HT1080 (cell line): ENCODE measurements at places on chromosomes 1 and 21. TPM values are rescaled to one million over a fixed set of nuclear protein-coding genes. Genes with fewer than 3 reads are reported as not detected.

- DNase-seq = no peak
These were observed 56.0 kb downstream of the TBCE start for GRCh38 chr1:235423214-235423652.

The AUNIP gene
- total RNA-seq = 12.8 and 15.8 TPM in 2 replicates

DNA sequence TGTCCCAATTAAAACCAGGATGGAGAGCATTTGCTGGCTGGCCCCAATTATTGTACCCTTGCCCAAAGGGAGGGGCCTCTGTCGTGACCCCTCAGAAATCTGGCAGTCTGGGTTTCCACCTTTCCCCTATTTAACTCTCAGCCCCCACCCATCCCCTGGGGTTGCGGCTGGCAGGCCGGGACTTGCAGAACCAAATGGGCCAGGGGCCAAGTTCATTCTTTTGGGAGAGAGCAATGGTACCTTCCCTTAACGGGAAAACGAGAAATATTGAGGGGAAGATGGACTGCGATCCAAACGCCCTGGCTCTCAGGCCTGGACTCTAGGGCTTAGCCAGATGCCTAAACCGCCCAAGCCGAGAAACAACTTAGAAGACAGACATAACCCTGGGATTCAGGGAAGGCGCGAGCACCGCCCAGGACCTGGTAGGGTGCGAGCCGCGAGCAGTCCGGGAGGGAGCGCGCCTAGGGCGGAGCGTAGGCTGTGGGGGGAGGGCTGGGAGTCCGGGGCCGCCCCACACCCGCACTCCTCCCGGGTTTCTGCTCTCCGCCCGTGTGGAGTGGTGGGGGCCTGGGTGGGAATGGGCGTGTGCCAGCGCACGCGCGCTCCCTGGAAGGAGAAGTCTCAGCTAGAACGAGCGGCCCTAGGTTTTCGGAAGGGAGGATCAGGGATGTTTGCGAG lies at the start of gene SLC27A3:
Gene SLC27A3 (plus strand): TSS at position 628 of the 678 bp plus-strand sequence. CDS start 91 bp downstream, outside the sequence.
- no peak for DNase-seq

- peak; percentile 46 for DNase-seq
These were observed 947 bp upstream of the RIT1 start for GRCh38 chr1:155912056-155912536.

GRCh38 chr1:196544617-196545016 lies 63.6 kb downstream of the KCNT2 start:
- no peak for DNase-seq

The OR2T11 gene
- total RNA-seq = not detected in 2 replicates

DNA sequence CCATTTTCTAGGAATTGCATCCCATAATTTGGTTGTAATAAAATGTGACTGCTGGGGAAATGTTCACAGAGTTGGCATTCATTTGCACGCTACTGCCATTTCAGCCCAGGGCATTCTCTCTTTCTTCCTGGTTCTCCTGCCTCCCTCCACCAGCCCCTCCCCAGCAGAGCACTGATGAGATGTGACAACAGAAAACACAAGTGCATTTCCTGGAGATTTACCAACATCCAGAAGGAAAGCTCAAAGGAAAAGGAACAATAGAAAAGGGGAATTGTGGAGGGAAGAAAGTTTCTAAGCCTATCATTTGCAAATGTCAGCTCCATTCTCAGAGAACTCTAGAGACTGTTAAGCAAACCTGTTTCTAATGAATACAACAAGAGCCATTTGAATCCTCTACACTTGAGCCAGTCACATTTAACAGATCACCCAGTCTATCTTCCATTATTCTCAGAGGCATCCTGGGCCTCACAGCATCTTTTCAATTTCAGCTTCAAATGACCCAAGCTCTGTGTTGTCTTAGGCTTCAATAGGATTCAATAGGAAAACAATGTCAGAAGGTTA lies 395.6 kb upstream of the PBX1 start:
- DNase-seq = no peak

The TBX19 gene
- total RNA-seq = 0.21 TPM in 1 of 2 replicates, not detected in the other

The NUP210L gene
- total RNA-seq = 0.03 TPM in 1 of 2 replicates, not detected in the other

The FCRLA gene
- 0.84 and 1.5 TPM in 2 replicates for total RNA-seq

The CYP4Z1 gene
- total RNA-seq = not detected in 2 replicates

DNA sequence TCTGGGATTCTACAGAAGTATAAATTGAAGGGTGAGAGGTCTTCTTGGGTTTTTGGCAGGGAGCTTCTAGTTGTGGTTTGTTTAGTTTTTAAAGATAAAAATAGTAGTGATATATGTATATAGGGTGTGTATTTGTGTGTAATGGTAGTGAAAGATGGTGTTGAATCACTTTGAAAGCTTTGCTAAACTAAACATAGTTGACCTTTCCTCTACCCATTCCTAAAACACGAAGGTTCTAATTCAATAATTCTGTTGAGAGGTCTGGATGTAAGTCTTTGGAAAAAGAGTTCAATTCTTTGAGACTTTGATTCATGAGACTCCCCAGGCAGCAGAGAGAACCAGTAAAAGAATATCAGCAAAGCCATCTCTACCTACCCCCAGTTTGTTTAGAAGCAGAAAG lies 247.9 kb upstream of the DUSP10 start:
- DNase-seq = no peak

The PPIH gene
- 107 and 124 TPM in 2 replicates for total RNA-seq

- no peak for DNase-seq
These were observed 176.9 kb upstream of the PRMT6 start for GRCh38 chr1:106879538-106879937.

GRCh38 chr1:207913951-207914350 lies 3.0 kb upstream of the CD34 start:
- no peak for DNase-seq

DNA sequence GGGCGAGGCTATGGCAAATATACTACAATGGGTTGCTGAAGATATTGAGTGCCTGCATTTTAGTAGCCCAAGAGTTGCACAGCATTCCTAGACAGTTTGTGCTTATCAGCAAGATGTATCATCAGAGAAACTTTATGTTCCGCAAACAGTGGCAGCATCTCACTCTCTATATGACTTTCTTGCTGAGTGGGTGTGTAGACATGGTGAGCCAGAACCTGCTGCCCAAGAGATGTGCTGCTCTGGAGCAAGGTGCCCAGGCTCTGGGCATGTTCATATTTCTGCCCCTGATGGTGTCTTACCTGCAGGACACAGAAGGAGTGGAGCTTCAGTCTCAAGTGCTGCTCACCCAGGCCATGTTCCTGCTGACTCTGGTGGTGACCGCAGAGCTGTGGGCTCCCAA lies 8.2 kb upstream of the RGSL1 start:
- DNase-seq = no peak

- no peak for DNase-seq
These were observed 3.4 kb downstream of the S100A16 start for GRCh38 chr1:153609585-153609907.

- DNase-seq = no peak
These were observed 142.5 kb downstream of the CTH start for GRCh38 chr1:70553567-70553956.

The LAX1 gene
- 0.20 TPM in 1 of 2 replicates, not detected in the other for total RNA-seq

The VASH2 gene
- 0.42 and 0.43 TPM in 2 replicates for total RNA-seq

DNA sequence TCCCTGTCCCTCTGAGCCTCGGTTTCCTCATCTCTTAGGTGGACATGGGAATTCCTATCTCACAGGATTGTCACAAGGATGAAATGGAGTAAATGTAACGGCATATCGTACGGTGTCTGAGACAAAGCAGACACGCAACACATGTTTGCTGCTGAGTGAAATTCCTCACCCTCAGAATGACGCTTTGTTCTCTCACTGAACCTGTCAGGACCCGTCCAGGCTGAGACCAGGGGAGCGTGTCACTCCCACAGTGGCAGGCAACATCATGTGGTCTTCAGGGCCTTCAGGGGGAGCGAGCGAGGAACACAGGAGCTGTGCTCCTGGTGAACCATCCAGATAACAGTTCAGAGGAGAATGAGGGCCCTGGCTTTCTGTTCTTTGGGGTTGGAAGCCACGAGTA lies 74.2 kb downstream of the TOMM20 start:
- DNase-seq = no peak

GRCh38 chr1:206578068-206578977 lies 33.9 kb downstream of the EIF2D start:
- peak; percentile 25 for DNase-seq

DNA sequence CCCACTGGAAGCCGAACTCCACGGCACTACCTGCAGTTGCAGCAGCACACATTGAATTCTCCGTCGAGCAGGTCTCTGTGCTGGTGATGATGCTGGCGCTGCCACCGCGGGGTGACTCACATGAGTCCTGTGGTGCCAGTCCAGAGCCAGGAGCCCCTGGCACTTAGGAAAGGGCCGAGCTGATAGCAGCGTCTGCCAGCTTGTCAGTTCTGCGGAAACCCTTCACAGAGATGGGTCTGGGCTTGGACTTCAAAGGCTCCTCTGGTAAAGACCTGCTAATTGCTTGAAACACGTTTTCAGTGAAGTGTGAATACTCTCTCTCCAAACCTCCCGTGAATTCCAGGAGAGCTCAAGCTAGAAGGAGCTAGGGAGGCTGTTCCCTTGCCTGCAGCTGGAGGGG lies 92.2 kb downstream of the GRIK3 start:
- no peak for DNase-seq

The SGIP1 gene
- 0.08 TPM in 1 of 2 replicates, not detected in the other for total RNA-seq

The KCNK2 gene
- total RNA-seq = 4.7 and 5.0 TPM in 2 replicates

The VWA5B1 gene
- total RNA-seq = not detected in 2 replicates

- DNase-seq = no peak
These were observed 48.7 kb downstream of the TNN start for GRCh38 chr1:175116210-175116798.

DNA sequence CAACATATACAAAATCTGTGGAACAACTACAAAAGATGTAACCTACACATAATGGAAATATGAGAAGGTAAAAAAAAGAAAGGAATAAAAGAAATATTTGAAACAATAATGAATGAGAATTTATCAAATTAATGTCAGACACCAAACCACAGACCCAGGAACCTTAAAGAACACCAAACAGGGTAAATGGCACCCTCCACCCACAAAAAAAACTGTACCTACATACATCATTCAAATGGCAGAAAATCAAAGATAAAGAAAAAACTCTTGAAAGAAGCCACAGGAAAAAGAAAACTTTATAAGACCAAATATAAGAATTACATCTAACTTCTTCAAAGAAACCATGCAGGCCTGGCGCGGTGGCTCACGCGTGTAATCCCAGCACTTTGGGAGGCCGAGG lies 54.0 kb downstream of the IL12RB2 start:
- no peak for DNase-seq

The SPRR4 gene
- total RNA-seq = not detected in 2 replicates

GRCh38 chr1:195202241-195202640 lies 1406.0 kb downstream of the KCNT2 start:
- DNase-seq = no peak

DNA sequence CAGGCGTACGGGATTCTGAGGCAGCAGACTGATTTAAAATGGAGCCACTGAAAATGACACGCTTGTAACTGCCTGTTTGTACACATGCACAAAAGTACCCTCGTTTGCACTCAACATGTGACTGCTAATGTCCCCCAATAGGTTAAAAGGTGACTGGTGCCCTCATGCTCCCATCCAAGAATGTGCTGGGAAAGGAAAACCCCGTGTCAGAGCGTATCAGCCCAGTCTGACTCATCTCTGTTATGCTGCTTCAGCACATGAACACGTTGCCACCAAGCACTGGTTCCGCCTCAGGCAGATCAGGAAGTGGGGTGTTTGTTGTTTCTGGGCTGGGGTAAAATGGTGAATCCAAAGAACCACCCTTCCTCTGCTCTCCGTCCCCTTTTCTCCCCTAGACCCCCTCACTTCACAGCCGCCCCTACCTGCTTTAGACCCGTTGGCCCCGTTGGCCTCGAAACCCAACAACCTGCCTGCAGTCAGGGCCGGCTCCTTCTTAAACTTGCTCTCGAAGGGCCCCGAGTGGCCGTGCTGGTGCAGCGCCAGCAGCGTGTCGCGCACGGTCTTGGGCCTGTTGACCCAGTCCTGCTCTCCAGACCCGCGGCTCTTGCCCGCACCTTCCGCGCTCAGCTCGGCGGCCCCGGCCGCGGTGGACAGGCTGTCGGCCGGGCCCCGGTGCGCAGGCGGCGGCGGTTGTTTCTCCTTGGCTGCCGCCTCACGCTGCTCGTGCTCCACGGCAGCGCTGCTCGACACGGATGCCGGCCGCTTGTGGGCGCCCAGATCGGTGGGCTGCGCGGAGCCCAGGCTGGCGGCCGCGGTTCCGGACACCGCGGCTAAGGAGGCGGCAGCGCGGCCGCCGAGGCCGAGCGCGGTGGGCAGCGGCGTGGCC lies 1.7 kb downstream of the IRF2BP2 start:
- DNase-seq = peak; percentile 92

DNA sequence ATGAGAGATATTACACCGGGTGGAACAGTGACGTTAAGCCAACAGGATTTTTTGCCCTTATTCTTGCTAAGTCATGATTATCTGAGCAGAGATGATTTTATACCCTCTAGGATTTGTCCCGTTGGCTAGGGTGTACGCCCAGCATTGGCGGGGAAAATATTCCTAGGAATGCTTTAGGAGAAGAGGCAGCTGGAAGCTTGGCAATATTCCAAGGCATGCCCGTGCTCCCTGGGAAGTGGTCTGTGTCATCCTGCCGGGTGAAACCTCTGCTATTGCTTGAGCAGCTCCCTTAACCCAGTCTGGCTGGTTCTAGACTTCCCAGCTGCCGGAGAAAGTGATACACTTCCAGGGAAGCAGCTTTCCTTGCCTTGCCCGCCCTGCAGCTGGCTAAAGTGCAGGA lies 16.2 kb downstream of the CHRNB2 start:
- no peak for DNase-seq

DNA sequence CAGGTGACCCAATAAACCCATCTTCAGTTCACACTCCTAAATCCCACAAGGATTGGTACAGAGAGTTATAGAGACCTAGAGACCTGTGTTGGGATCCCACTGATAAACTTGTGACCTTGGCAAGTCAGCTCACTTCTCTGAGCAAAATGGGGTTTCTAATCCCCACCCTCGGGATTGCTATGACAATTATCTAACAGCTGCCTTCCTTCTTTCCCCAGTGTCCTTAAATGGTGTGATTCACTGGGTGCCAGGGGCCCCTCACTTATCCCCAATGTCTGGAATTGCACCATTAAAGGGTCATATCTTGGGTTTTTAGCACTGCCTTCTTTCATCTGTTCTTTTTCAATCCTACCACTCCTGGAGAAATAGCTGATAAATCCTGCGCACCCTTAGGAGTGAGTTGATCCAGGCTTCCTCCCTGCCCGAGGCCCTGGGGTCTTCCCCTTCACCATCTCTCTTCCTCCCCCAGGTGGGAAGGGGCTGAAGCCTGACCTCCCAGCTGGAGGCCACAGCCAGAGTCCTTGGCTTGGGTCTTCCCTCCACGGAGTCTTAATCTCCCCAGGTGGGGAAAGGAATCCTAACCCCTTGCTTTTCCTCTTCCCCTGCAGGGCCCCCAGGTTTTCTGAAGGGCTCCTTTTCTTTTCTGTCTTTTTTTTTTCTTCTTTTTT lies 39.7 kb downstream of the LACTBL1 start:
- no peak for DNase-seq
